ENCODE measurements at places on chromosomes 13 and 19. TPM values are rescaled to one million over a fixed set of nuclear protein-coding genes. Genes with fewer than 3 reads are reported as not detected.
A peak's percentile ranks its signal among the peaks of the same experiment; 100 is the strongest.

GRCh38 chr13:43981091-43981490 is 101.4 kb downstream of the LACC1 start:
- DNase-seq: no peak

DNA sequence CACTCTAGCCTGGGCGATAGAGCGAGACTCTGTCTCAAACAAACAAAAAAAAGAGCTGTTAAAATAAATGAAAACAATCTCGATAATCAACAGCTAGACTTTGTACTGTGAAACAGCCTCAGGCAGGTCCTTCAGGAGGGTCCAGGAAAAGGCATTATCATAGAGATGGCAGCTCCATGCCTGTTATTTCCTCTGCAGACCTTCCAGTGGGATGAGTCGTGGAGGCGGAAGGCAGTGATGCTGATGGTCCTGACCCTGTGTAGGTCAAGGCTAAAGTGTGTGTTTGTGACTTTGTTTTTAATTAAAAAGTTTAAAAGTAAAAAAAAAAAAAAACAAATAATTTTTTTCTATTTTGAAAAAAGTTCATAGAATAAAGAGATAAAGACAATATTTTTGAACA is 117.4 kb downstream of the TNFRSF19 start:
- no peak for DNase-seq

- no peak for DNase-seq
Observed at GRCh38 chr19:49875177-49875576, 2.0 kb downstream of the AKT1S1 start.

CLASRP gene
- total RNA-seq: 12.0 TPM

DNA sequence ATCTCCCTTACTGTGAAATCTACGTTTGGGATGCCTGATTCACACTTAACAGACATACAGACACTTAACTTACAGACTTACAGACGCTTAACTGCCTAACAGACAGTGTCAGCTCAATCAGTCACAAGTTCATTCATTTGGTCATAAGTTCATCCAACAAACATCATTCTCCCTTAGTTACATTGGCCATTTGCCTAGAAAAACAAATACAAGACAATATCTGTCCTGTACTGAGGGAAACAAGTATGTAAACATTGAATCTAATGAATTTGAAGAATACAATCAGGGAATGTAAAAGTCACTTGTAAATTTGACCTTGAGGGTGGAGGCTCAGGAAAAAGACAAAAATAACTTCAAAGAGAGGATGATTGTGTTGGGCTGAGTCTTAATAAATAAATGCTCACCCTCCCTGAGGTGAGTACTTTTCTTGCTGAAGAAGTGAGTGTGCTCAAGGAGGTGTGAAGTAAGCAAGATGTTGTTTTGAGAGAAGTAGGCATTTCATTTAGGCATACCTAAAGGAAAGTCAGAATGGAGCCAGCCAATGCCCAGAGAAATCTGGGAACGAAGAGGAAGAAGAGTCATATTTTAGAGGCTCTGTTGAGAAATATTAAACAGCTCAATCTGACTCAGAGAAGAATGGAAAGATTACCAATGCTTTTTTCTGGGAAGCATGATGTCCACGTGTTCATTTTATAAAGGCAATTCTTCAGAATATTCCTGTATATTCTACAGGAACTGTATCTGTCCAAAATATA is 958.4 kb upstream of the SLC10A2 start:
- no peak for DNase-seq

CIRBP gene
- total RNA-seq: 319 TPM

CEACAM1 gene
- 3.4 TPM for total RNA-seq

DNA sequence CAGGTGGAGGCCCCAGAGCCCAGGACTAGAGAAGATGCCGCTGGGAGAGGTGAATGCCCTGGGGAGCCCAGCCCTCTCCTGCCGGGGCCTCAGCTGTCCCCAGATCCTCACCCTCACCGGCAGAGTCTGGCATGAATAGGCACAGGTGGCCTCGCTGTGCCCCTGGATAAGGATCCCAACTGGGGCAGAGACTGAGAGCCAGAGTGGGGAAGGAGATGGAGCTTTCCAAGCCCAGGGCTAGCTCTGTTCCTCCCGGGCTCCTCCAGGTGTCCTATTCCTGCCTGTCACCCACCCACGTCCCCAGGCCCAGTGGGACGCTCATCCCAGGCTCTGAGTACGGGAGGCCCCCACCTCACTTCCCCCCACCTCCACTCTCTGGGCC is 16.5 kb downstream of the PRR36 start:
- no peak for DNase-seq

GRCh38 chr19:30388327-30388726 is 16.1 kb downstream of the ZNF536 start:
- no peak for DNase-seq

DNA sequence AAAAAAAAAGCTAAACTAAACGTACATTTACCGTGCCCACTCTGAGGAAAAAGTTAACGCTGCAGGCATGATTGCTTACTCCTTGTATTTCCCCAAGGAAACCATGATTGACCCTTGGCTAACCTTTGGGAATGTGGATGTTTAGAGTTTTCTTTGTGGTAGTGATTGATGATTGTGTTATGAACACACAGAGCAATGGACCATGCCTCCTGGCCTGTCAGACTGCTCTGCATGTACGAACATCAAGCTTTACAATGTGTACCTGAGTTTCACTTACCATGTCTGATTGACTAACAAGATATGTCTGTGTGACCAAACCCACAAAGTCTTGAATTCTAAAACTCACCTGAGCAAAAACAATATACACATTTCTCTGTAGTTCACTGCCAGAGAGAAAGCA is 35.1 kb downstream of the MYCBP2 start:
- DNase-seq: no peak

GRCh38 chr13:110430391-110431336 is 123.6 kb downstream of the COL4A2 start:
- no peak for DNase-seq

GRCh38 chr19:4504891-4505569 is 13.3 kb downstream of the PLIN4 start:
- DNase-seq: no peak

- DNase-seq: no peak
Observed at GRCh38 chr19:1455336-1456120, 5.6 kb downstream of the APC2 start.

GRCh38 chr19:53161123-53161522 is 2.3 kb upstream of the ZNF347 start:
- DNase-seq: no peak

GPC5 gene
- total RNA-seq: 1.4 TPM

- peak; percentile 98 for DNase-seq
Observed at GRCh38 chr19:566403-566802, 6.0 kb upstream of the BSG start.

DNA sequence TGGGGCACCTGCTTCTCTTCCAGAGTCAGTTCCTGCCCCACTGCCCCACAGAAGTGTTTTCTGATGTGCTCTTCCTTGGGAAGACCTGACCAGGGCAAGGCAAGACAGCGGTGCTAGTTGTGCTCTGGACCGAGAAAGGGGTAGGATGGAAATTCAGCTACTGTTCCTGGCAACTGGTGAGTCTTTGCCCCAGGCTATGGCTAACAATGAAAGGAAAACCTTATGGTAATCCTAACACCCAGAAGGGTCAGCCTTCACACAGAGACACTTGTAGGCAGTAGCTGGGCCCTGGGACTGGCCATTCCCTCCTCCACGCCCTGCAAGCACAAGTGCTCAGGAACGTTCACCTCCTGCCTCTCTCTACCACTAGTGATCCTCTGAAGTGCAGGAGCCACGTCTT is 9.6 kb upstream of the CYSLTR2 start:
- DNase-seq: no peak

- DNase-seq: no peak
Observed at GRCh38 chr19:56348289-56348877, 33.7 kb upstream of the ZSCAN5A start.

DNA sequence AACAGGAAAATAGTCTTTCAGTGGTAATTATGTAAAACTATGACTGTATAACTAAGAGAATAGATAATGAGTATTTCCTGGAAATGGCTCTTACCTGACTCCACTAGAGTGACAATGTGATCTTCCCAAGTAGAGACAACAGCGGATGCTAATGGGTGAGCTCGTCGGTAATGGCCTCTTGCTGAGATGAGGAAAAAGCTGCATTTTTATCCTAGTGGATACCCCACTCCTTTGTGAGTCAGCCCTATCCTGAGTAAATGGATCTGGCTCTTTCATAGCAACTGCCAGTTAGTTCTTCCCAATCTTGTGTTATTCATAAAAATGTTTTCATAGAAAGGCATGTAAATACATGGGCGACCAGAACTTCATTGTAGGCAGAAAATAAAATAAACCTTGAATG is 299.5 kb downstream of the NALCN start:
- no peak for DNase-seq

GRCh38 chr19:41064974-41065569 is 23.2 kb upstream of the CYP2A13 start:
- DNase-seq: peak; percentile 13

DNA sequence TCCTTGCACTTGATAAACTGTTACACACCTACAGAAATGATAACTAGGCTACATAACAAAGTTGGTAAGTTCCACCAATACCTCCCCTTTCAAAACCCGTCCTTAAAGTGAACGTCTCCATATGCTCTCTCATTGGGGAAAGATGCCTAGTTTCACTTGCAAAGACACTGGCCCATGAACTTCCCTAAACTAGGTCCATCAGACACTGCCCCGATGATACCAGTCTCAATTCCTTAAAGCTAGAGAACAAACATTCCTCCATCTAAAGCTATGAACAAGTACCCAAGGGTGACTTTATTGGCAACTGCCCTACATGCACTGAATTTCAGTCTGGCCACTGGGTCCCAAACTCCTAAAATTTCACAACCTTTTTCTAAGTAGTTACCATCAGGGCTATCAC is 39.9 kb downstream of the FOXO1 start:
- DNase-seq: no peak

- DNase-seq: peak; percentile 24
Observed at GRCh38 chr13:85497652-85498051, 301.6 kb downstream of the SLITRK6 start.

- DNase-seq: peak; percentile 11
Observed at GRCh38 chr19:40283414-40284250, 1.5 kb downstream of the AKT2 start.

GRCh38 chr13:91086936-91087716 is 260.4 kb upstream of the MIR17HG start:
- DNase-seq: no peak

- DNase-seq: no peak
Observed at GRCh38 chr13:20580257-20580656, 13.3 kb downstream of the IFT88 start.

NKG7 gene
- total RNA-seq: not detected

LACC1 gene
- total RNA-seq: 77.8 TPM

TTC9B gene
- not detected for total RNA-seq

GRCh38 chr13:19345916-19346422 is 164.3 kb upstream of the TUBA3C start:
- no peak for DNase-seq

- DNase-seq: no peak
Observed at GRCh38 chr13:61255040-61255796, 160.4 kb downstream of the PCDH20 start.

All from umbilical cord (tissue), 2 donors.